ENCODE measurements at places on chromosomes 6 and 20.
A peak's percentile ranks its signal among the peaks of the same experiment; 100 is the strongest.

DNA sequence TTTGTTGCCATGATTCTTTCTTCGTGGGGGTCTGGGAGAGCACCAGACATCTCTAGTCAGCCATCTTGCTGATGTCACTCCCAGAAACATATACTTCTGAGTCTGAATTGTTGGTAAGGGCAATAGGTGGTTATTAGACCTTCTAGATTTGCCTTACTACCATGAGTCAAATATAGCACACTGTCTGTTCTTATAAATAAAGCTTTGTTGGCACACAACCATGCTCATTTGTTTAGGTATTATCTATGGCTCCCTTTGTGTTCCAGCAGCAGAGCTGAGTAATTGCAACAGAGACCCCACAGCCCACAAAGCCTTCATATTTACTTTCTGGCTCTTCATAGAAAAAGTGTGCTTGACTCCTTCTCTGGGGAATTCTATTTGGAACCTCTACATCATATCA, 62.9 kb downstream of the CDH26 start:
- no peak for DNase-seq

- DNase-seq = peak; percentile 98
Measured at GRCh38 chr6:108260809-108261569, at the start of gene SNX3. Gene SNX3 (minus strand): TSS chr6:108261040. CDS start chr6:108260921, 119 bp downstream.

GRCh38 chr20:41655962-41656618, 37.9 kb upstream of the CHD6 start:
- no peak for DNase-seq

DNA sequence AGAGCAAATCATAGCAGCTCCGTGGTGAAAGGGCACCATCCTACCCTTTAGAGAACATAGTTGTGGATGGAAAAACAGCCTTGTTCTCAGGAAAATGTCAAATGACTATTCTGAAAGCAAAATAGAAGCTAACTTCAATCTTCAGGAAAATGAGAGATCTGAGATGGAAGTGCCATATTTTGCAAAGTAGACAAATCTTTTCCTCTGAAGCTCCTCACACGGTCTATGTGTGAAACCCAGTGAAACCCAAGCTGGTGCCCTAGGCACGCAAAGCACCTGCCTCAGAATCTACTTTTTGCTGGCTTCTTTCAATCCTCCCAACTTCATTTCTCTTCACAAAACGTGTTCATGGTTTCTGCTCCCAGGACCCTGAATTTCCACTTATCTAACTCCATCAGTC, 325.2 kb upstream of the CDH4 start:
- DNase-seq = no peak

DNA sequence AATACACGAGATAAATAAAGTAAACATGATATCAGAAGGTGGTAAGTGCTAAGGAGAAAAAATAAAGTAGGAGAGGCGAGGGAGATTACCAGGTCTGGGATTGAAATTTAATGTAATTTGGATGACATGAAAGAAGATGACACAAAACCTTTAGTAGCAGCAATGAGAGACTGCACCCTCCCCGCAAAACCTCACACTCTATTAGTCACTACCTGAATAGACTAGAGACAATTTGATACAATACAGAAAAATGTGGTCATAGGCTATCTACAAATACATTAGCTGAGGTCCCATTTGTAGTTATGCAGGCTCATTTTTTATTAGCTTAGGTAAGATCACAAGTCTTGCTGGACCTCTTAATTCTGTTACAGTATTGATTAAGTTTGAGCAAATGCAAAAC, 125.5 kb downstream of the LRFN2 start:
- DNase-seq = no peak

GRCh38 chr6:42403831-42404230, 47.9 kb downstream of the TRERF1 start:
- DNase-seq = no peak

GRCh38 chr20:35023624-35024023, 68.0 kb downstream of the MYH7B start:
- DNase-seq = no peak
